ENCODE measurements at places on chromosomes 3 and 15. TPM values are rescaled to one million over a fixed set of nuclear protein-coding genes. Genes with fewer than 3 reads are reported as not detected.
A peak's percentile ranks its signal among the peaks of the same experiment; 100 is the strongest.

- no peaks in the 10 kb centered on the region for H3K36me3 ChIP-seq
- H3K4me3 ChIP-seq, result no peak overlapping the region
- H3K4me1 ChIP-seq, result peaks cover 61% of the 10 kb centered on the region
- peak overlapping the region; percentile 40 for H3K27ac ChIP-seq
- H3K27me3 ChIP-seq, result no peaks in the 10 kb centered on the region
- DNase-seq, result no peak
Measured at GRCh38 chr15:68425428-68426060, 6.4 kb downstream of the ITGA11 start.

GRCh38 chr3:126988451-126989021, 5.6 kb downstream of the PLXNA1 start:
- DNase-seq, result no peak
- H3K4me1 ChIP-seq, result peaks cover 23% of the 10 kb centered on the region
- H3K27me3 ChIP-seq, result no peaks in the 10 kb centered on the region
- no peak overlapping the region for H3K4me3 ChIP-seq

GRCh38 chr3:122533480-122533879, 18.7 kb upstream of the KPNA1 start:
- no peak for DNase-seq
- H3K36me3 ChIP-seq, result no peaks in the 10 kb centered on the region
- H3K27me3 ChIP-seq, result no peaks in the 10 kb centered on the region
- no peak overlapping the region for H3K4me3 ChIP-seq
- peaks cover 4% of the 10 kb centered on the region for H3K4me1 ChIP-seq

- peaks cover 31% of the 10 kb centered on the region for H3K4me1 ChIP-seq
- no peaks in the 10 kb centered on the region for H3K27me3 ChIP-seq
- H3K36me3 ChIP-seq, result peaks cover 19% of the 10 kb centered on the region
- no peak overlapping the region for H3K4me3 ChIP-seq
- peak overlapping the region; percentile 95 for H3K27ac ChIP-seq
Measured at GRCh38 chr3:111903067-111903511, 44.0 kb downstream of the PHLDB2 start.

DNA sequence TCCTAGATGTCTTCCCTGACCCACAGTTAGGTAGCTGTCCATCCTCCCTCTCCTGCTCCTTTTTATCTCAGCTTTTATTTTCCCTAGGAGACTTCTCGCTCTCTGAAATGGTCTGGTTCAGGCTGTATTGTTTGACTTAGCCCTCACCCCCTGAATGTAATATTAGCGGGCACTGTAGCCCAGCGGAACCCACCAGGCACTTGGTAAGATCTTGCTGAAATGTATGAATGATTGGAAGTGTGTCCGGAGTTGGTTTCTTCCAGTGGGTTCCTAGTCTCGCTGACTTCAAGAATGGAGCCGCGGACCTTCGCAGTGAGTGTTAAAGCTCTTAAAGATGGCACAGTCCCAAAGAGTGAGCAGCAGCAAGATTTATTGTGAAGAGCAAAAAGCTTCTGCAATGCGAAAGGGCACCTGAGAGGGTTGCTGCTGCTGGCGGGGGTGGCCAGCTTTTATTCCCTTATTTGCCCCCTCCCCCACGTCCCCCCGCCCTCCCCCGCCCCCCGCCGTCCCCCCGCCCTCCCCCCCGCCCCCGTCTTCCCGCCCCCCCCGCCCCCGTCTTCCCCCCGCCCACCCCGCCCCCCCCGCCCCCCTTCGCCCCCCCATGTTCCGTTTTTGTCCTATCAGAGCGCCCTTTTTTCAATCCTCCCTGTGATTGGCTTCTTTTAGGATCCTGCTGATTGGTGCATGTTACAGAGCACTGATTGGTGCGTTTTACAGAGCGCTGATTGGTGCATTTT, 694 bp upstream of the EEFSEC start:
- no peaks in the 10 kb centered on the region for H3K4me1 ChIP-seq
- no peak overlapping the region for H3K27ac ChIP-seq
- no peaks in the 10 kb centered on the region for H3K27me3 ChIP-seq
- peak overlapping the region; percentile 65 for H3K4me3 ChIP-seq
- DNase-seq, result peak; percentile 42

DNA sequence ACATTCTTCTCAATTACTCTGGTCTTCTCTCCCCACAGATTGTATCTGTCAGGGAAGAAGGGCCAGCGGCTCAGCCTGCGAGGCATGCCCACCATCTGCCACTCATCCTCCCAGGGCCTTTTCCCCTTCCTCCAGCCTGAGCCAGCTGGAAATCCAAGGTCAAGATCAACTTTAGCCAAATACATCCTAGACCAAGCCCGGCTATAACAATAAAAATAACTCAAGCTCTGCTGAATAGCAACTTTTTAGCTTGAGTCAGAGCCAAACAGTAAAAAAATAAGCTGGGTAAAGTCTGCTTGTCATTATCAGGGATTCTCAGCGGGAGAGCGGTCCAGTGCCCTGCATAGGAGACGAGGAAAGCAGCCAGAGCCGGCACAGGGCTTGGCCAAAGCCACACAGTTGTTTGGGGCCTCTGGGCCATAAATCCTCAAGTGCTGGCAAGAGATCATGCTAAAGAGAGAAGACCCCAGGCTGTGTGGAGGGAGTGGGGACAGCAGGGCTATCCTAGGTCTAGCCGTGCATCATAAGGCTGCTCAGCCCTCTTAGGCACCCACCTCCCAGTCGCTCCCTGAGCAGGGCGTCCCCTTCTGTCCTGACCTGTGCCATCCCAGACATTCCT, 76.2 kb upstream of the HERC1 start:
- H3K27me3 ChIP-seq, result no peaks in the 10 kb centered on the region
- H3K27ac ChIP-seq, result no peak overlapping the region

GRCh38 chr15:41323611-41324010, 8.8 kb downstream of the OIP5 start:
- H3K27ac ChIP-seq, result no peak overlapping the region
- no peak for DNase-seq
- H3K4me3 ChIP-seq, result no peak overlapping the region
- H3K4me1 ChIP-seq, result no peaks in the 10 kb centered on the region
- no peaks in the 10 kb centered on the region for H3K36me3 ChIP-seq
- no peaks in the 10 kb centered on the region for H3K27me3 ChIP-seq

PRTG gene
- 13.6 TPM for total RNA-seq

COL6A6 gene
- 0.09 TPM for total RNA-seq
